ENCODE measurements at places on chromosomes 5 and 9.

DNA sequence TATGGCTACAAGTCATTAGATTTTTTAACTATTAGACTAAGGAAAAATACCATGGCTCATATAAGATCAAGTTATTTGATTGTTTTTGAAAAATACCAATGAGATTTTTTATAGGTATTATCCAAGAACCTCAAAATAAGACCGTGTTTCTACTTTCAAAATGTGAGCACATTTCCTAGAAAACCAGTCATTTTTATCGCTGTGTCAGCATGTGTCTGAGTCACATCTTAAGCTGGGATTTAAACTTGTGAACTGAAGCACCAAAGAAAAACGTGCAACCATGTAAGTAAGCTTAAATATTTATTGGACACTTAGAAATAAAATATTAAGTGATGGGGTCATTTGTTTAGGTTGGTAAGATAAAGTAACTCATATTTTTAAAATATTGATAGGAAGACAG is 1676.0 kb upstream of the NUDT12 start:
- no peak for DNase-seq

GRCh38 chr9:99860266-99860665 is 38.6 kb downstream of the NR4A3 start:
- no peak for DNase-seq

DNA sequence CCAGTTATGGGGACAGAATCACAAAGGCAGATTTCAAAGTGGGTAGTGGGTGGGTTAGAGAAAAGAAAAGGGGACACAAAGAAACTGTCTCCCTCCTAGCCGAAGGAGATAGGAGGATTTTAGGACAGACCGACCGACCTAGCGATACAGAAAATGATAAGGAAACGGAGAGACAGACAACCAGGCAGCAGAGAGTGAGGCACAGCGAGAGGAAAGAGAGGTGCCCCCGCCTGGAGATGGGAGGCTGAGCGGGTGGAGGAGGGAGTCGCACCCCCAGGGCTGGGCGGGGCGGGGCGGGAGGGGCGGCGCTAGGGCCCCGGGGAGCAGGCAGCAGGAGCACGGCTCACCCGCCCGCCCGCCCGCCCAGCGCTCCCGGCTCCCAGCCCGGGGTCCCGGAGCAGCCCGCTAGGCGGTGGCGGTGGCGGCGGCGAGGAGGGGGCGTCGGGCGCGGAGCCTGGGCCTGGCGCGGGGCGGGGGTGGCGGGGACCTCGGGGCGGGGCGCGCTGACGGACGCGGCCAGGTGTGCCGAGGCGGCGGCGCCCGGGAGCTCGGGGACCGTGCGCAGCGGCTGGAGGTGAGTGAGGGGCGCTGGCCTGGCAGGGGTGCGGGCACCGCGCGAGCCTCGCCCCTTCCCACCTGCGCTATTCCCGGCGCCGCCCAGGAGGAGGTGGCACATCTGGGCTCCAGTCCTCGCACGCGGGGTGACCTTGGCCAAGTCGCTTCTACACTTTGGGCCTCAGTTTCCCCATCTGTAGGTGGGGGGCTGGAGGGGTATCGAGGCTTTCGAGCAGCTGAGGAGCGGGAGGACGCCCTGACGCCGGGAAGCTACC is 15.9 kb upstream of the SYNPO start:
- DNase-seq, result no peak

GRCh38 chr9:12684974-12685373 is 8.2 kb upstream of the TYRP1 start:
- DNase-seq, result no peak

GRCh38 chr9:79259858-79260257 is 311.9 kb upstream of the TLE4 start:
- DNase-seq, result no peak

GRCh38 chr9:112605518-112605917 is 112.4 kb downstream of the INIP start:
- DNase-seq, result no peak

- no peak for DNase-seq
These were observed 118.9 kb upstream of the ELL2 start for GRCh38 chr5:96080557-96080956.

- DNase-seq, result no peak
These were observed 288.6 kb upstream of the C9orf72 start for GRCh38 chr9:27861887-27862286.

DNA sequence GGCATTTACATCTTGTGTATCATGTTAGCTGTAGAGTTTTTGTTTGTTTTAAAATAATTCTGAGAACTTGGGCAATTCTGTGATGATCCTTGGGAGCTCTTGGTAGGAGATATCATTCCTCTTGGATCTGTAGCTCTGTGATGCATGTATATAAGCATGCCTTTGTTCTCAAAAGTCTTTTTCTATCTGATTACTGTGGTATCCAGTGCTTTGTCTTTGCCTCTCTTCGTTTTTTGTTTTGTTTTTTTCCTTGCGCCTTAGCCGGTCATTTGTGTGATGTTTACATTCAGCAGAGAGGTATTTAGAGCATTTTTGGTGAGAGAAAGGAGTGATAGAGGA is 110.0 kb downstream of the PAM start:
- no peak for DNase-seq

GRCh38 chr5:143066556-143067281 is 296.5 kb downstream of the ARHGAP26 start:
- DNase-seq, result no peak

GRCh38 chr5:50415912-50416311 is 25.2 kb downstream of the EMB start:
- DNase-seq, result no peak

GRCh38 chr5:152170350-152170749 is 234.7 kb downstream of the NMUR2 start:
- DNase-seq, result no peak

GRCh38 chr9:118271331-118271730 is 567.1 kb downstream of the TLR4 start:
- no peak for DNase-seq

Data from upper lobe of left lung (tissue), 6 donors.